ENCODE measurements at places on chromosomes 7 and 10.

DNA sequence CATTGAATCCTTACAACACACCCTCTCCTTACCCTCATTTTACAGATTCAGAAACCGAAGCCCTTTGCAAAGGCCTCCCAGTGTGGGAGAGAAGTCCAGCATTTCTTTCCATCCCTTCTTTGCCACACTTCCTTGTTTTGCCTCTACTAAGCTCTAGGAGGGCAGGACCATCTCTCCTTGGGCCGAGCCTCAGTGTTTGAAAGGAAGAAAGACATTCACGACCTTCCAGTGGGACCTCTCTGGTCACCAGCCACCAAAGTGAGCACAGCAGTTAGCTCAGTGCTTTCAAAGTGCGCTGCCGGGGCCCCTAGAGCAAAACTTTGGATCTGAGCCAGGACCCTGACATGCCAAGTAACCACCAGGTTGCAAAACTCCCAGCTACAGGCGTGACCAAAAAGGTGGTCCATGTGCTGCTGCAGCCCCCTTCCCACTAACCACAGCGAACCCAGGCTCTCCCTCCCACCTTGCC lies 12.4 kb downstream of the CTBP2 start:
- peak; percentile 56 for DNase-seq

GRCh38 chr7:2737771-2738540 lies 50.0 kb downstream of the AMZ1 start:
- no peak for DNase-seq

DNA sequence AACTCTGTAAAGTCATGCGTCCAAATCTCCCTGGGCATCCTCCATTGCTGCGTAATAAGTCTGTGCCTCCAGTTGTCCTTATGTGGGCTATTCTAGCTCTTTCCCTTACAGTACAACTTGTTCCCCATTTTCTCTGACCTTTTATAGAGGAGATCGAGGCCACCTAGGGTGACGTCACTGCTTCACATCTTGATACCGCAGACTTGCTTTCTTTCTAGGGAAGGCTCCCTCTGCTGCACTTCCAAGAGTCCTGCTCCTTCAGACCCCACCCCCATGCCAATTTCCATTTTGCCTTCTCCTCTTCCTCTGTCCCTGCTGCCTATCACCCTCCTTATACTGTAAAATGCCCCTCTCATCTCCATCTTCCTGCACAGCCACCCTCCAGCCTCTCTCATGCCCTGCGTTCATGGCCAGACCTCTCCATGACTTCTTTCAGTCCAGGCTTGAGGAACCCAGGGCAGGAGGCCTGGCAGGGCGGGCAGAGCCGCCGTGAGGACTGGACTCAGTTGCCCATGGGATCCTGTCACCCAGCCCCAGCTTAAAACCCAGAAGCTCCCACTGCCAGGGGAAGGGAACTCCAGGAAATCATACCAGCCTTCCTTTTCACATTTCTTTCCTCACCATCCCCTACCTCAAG lies 57.5 kb downstream of the CAMK1D start:
- no peak for DNase-seq

DNA sequence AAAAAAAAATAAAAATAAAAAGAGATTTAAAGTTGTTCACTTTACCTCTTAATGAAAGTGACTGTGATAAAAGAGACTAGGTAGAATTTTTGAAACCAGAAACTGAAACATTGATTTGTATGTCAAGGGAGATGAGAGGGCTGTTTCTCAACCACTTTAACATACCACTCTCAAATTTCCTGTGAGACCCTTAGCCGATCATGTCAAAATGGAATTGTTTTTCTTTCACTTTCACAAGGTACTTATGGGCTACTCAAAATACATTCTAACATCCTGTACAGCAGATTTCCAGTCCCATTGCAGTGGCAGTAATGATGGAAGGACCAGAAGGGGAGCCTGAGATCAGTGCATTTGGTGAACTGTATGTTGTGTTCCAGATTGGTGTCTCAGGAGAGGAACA lies 261.2 kb downstream of the PPP1R3A start:
- DNase-seq: no peak

DNA sequence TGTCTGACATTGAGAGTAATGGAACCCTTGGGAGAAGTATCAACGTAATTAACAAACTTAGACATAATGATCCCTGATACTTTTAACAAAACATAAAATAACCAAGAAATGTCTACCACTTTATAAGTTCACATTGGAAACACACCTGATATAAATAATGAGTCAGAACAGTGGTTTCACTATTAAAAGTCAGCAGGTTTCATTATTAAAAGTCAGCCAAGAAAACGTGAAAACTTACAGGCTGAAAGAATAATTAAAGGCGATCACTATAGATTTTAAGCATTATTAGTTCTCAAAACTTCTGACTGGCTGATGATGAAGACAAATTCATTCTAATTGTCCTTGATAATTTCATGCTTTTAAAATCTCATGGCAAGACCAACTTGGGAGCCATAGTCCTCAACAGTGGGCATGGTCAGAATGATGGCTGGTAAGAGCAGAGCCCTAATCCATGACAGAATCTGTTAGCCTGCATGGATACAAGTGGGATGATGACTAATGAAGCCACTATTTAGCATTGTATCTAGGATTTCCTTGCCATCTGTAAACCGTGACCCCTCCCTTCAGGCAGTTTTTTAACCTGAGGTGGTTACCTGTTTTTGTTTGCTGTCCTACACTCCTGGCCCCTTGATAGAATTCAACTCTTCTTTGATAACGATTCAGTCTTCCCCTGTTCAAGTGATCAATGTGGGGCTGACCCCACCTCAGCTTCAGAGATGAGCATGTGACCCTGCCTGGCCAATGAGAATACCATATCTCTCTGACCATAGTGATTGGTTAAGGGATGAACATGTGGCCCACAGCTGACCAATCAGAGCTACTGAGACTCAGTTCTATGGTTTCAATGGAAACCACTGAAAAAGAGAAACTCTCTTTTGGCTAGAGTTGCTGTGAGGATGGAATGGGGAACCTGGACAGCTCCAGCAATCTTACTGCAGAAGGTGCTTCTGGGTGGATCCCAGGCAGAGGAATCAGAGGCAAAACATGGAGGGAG lies 151.0 kb downstream of the PLPP4 start:
- DNase-seq: no peak
